ENCODE measurements at places on chromosomes 12 and 14. TPM values are rescaled to one million over a fixed set of nuclear protein-coding genes. Genes with fewer than 3 reads are reported as not detected.
A peak's percentile ranks its signal among the peaks of the same experiment; 100 is the strongest.

DNA sequence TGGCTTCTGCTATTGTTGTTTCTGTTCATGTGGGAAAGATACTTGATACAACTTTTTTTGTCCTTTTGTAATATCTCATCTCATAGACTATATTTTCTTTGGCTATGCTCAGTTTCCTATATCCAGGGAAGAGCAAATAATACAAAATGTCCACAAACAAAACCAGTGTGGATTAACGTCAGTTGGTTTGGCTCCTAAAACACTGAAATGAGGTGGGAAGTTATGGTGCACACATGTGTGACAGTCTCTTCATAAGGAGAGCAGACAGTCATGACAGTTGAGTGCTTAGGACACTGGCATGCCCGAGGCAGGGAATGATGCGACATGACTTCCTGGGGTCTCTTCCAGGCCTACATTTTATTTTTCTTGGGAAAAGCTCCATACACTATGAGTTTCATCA is 27.5 kb downstream of the RHOJ start:
- H3K36me3 ChIP-seq = no peaks in the 10 kb centered on the region
- H3K27me3 ChIP-seq = no peaks in the 10 kb centered on the region
- H3K4me3 ChIP-seq = no peak overlapping the region
- no peak for DNase-seq

GRCh38 chr12:88108021-88108420 is 33.9 kb downstream of the CEP290 start:
- H3K27me3 ChIP-seq = no peaks in the 10 kb centered on the region
- no peak for DNase-seq
- H3K4me3 ChIP-seq = no peak overlapping the region
- no peaks in the 10 kb centered on the region for H3K4me1 ChIP-seq
- no peak overlapping the region for H3K27ac ChIP-seq

GRCh38 chr12:93883436-93884154 is 206.4 kb downstream of the CRADD start:
- H3K4me1 ChIP-seq = no peaks in the 10 kb centered on the region
- H3K36me3 ChIP-seq = no peaks in the 10 kb centered on the region
- H3K4me3 ChIP-seq = no peak overlapping the region
- no peak overlapping the region for H3K27ac ChIP-seq
- no peaks in the 10 kb centered on the region for H3K27me3 ChIP-seq

DNA sequence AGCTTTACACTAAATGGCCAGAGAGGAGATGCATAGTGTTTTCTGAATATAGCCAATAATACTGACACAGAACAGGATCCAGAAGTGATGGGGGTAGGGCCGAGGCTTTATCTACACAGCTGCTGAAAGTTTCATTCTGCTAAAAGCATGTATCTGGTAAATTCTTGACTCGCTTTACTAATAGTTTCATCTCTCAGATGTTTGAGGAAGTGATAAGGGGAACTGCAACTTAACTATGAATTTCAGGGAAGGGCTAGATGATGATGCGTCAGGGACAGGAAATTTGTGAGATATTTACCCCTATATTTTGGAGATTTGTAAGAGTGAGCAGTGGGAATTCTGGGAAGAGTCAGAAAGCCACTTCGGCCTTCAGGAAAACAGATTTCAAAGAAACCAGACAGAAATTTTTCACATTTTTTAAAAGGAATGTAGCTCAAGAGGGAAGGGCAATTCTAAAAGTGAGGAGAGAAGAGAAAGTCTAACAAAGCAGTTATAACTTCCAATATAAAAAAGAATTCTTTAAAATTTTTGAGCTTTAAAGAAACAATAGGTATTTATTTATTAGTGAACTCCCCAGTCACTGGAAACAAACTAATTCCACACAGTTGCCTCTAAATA is 243.1 kb downstream of the BCAT1 start:
- no peak overlapping the region for H3K4me3 ChIP-seq
- no peaks in the 10 kb centered on the region for H3K36me3 ChIP-seq
- H3K27ac ChIP-seq = no peak overlapping the region
- DNase-seq = no peak
- H3K4me1 ChIP-seq = no peaks in the 10 kb centered on the region
- H3K27me3 ChIP-seq = no peaks in the 10 kb centered on the region

GRCh38 chr12:2154050-2154449 is 101.3 kb downstream of the CACNA1C start:
- no peaks in the 10 kb centered on the region for H3K36me3 ChIP-seq
- no peaks in the 10 kb centered on the region for H3K27me3 ChIP-seq
- no peak for DNase-seq
- H3K4me1 ChIP-seq = no peaks in the 10 kb centered on the region

GRCh38 chr12:65728455-65728847 is 95.8 kb upstream of the HMGA2 start:
- H3K4me1 ChIP-seq = peaks cover 9% of the 10 kb centered on the region
- peak overlapping the region; percentile 77 for H3K4me3 ChIP-seq
- no peak overlapping the region for H3K27ac ChIP-seq

DNA sequence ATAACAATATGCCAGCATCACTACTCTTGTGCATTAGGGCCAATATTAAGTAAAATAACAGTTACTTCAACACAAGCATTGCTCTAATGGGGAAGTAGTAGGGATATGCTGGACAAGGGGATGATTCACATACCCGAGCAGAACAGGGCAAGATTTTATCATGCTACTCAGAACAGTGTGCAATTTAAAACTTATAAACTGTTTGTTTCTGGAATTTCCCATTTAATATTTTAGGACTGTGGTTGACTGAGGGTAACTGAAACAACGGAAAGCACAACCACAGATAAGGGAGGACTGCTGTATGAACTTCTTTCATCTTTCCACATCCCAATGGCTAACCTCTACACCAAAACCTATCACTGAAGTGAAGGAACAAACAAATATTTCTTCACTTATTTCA is 36.8 kb downstream of the SARNP start:
- H3K4me3 ChIP-seq = no peak overlapping the region
- H3K27me3 ChIP-seq = no peaks in the 10 kb centered on the region
- H3K4me1 ChIP-seq = no peaks in the 10 kb centered on the region
- DNase-seq = no peak
- H3K27ac ChIP-seq = no peak overlapping the region

DNA sequence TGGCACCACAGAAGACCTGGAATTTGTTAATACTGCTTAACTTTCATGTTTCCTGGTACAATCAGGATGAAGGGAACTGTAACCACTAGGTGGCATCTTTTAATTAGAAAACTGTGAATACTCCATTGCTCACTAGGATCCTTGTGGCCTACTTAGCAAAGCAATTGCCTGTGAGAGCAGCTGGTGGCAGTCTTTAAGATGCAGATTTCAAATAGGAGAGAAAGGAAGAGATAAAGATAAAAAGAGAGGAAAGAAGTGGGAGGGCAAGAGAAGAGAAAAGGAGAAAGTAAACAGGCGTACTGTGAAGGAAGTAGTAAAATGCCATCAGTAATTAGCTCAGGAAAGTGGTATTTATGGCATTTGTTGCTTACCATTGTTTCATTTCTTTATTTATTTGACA is 114.5 kb downstream of the RAD51B start:
- H3K4me1 ChIP-seq = peaks cover 48% of the 10 kb centered on the region
- no peaks in the 10 kb centered on the region for H3K27me3 ChIP-seq
- no peak overlapping the region for H3K4me3 ChIP-seq
- no peaks in the 10 kb centered on the region for H3K36me3 ChIP-seq
- H3K27ac ChIP-seq = peak overlapping the region; percentile 88
- peak; percentile 98 for DNase-seq

- H3K27me3 ChIP-seq = no peaks in the 10 kb centered on the region
- peaks cover 11% of the 10 kb centered on the region for H3K4me1 ChIP-seq
- no peak overlapping the region for H3K4me3 ChIP-seq
- H3K27ac ChIP-seq = no peak overlapping the region
- DNase-seq = no peak
These were observed 86.6 kb upstream of the TRAF3 start for GRCh38 chr14:102690509-102691286.

- H3K27me3 ChIP-seq = no peaks in the 10 kb centered on the region
- H3K4me1 ChIP-seq = no peaks in the 10 kb centered on the region
- H3K27ac ChIP-seq = no peak overlapping the region
These were observed 162.4 kb upstream of the TMEM260 start for GRCh38 chr14:56417173-56417572.

- no peak overlapping the region for H3K27ac ChIP-seq
- H3K4me3 ChIP-seq = no peak overlapping the region
- H3K27me3 ChIP-seq = no peaks in the 10 kb centered on the region
- peak; percentile 96 for DNase-seq
These were observed 98.8 kb downstream of the CALM1 start for GRCh38 chr14:90495357-90496276.

- peaks cover 32% of the 10 kb centered on the region for H3K27me3 ChIP-seq
- DNase-seq = peak; percentile 72
- peak overlapping the region; percentile 75 for H3K4me3 ChIP-seq
- H3K36me3 ChIP-seq = no peaks in the 10 kb centered on the region
These were observed 863 bp downstream of the DENND5B start for GRCh38 chr12:31589904-31590641.

DNA sequence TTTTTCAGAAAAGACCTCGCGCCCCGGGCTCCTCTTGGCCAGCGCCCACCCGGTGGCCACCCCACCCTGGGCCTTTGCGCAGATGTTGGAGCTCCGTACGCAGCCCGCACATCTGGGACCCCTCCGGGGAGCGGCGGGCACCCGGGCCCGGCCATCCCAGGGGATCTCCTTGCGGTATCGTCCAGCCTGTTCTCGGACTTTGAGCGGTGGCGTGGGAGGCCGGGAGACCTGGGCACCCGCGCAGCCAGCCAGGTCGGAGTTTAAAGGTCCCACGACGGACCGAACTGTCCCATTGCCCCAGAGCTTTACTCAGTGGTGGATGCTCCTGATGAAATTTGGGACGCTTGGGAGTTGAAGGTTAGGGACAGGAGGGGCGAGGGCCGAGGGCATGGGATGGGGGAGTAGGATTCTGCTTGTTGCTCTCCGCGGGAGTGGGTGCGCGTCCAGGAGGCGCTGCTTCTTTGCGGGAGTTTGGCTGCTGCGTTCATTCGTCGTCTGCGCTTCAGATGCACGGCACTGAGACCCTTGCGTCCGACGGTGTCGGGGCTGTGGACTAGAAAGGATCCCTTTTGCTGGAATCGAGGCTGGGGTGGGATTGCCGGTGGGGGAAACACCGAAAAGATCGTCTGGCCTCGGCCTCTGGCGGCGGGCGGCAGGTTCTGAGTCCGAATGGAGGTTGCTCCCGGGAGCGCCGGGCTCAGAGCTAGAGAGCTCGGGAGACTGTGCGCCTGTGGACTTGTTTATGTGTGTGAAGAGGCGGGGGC is 1.4 kb downstream of the NTF3 start:
- no peak overlapping the region for H3K27ac ChIP-seq
- peak overlapping the region; percentile 77 for H3K4me3 ChIP-seq
- H3K4me1 ChIP-seq = peaks cover 30% of the 10 kb centered on the region
- H3K36me3 ChIP-seq = no peaks in the 10 kb centered on the region

DNA sequence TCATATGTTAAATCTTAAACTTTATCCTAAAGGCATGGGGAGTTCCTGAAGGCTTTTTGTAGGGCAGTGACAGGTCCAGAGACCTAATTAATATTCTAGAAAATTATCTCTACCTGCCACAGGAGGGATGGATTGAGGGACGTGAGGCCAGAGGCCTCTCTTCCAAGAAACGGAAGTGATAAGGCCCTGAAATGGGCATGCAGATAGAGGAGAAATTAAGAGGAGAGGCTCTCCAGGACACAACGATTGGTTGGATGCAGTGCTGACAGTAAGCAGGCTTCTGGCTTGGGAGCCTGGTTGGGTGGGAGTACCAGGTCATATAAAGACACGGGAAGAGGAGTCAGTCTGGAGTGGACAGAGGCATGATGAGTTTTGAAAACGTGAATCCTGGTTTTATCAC is 3.1 kb upstream of the BORCS5 start:
- DNase-seq = no peak
- H3K27me3 ChIP-seq = peaks cover 14% of the 10 kb centered on the region
- H3K36me3 ChIP-seq = no peaks in the 10 kb centered on the region

The ACOT4 gene
- total RNA-seq = 3.7 TPM

The BATF gene
- total RNA-seq = not detected

The DHRS2 gene
- total RNA-seq = 0.42 TPM

The CIROP gene
- not detected for total RNA-seq

The AJUBA gene
- 55.9 TPM for total RNA-seq

The SMOC1 gene
- total RNA-seq = 1.0 TPM

The KRT85 gene
- total RNA-seq = not detected

The OTX2 gene
- total RNA-seq = 21.2 TPM
